Epithelial cell of proximal tubule (primary cell): ENCODE measurements at places on chromosomes 16 and 17. TPM values are rescaled to one million over a fixed set of nuclear protein-coding genes. Genes with fewer than 3 reads are reported as not detected.

GSG1L gene
- not detected in 2 replicates for total RNA-seq

LPCAT2 gene
- total RNA-seq: 3.7 and 7.5 TPM in 2 replicates

DNA sequence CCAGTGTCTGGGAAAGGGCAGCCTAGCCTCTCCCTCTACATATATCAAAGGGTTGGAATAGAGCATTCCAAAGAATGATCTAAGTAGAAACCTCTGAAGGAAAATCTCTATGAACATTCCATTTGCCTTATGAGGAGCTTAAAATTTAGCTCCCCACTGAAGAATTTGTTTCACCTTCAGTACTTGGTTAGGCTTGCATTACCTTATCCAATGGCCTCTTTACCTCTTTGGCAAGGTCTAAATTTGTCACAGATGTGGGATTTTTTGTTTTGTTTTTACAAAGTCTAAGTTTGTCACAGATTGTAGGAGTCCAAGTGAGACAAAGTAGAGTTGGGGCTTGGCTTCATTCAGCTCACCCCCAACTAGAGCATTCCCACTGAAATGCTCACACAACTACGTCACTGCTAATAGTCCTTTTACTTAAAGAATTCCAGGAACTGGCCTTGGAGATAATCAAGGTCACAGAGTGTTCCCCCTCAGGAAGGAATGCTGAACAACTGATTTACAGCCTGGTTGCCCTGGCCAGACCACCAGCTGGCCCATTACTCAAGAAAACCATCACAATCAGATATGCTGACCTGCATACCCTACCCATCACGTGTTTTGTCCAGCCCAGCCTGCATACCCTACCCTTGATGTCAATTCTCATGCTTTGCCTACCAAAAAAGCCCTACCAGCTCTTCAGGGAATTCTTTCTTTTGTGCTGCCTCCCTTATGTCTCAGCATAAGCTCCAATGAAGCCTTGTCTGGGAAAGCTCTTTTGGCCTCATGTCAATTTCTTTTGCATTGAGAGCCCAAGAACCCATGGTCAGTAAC is 26.5 kb upstream of the PPM1D start:
- DNase-seq: peak; percentile 49

- no peak for DNase-seq
Observed at GRCh38 chr16:21205303-21205702, 6.1 kb downstream of the ZP2 start.

RNF43 gene
- 0.22 and 1.7 TPM in 2 replicates for total RNA-seq

DNA sequence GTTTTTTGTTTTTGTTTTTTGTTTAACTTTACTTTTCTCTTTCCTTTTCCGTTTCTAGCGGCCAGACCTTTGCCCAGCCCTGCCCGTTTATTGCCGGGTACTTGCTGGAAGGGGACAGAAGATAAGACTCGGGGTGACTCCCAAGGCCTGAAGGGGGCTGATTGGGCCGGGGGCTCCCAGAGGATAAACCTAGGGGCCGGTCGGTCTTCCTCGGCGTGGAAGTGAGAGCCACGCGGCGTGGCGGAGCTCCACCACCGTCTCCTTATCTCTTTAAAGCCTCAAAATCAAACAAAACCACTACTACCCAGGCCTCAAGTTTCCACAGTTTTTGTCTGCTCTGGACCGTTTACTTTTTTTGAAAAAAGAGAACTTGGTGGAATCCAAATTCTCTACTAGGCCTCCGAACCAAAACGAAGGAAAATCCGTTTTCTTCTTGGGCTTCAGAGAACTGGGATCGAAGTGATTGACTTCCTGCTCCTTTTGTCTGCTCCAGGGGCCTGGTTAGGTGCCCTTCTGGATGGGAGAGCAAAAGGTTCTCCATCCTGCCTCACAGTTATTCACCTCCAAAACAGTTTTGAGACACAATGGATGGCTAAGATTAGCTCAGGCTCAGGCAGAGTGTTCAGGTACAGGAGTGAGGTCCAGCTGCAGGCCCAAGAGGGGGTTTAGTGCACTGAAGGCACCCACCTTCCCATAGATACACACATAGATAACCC is 8.5 kb upstream of the HOXB9 start:
- no peak for DNase-seq

DNA sequence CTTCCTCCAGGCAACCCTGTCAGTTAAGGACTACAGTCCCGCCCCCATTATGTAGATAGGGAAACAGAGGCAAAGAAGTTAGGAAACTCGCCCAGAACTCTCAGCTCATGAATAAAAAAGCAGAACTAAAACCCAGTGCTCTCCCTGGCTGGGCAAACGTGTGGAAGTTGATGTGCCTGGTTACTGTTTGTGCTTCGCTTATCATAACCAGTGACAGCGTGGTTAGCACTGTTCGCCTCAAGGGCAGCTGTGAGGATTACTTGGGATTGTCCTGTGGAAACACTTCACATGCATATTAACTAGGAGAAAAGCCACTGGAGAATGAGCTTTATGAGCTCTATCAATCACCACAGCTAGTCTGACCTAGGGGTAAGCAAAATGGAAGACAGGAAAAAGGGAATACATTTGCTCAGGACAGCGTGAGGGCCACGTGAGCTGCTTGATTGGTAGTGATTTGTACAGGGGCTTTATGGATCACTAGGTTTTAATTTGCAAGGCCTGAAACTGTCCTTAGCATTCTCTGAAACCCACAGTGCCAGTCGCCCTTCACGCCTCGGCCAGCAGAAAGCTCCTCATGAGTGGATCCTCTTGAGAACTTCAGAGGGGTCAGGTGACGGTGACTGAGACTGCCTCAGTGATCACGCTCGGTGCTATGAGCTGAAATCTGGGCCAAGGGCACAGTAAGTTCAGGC is 19.9 kb downstream of the CYB5D2 start:
- DNase-seq: no peak

CACNG3 gene
- total RNA-seq: not detected in 2 replicates

DNA sequence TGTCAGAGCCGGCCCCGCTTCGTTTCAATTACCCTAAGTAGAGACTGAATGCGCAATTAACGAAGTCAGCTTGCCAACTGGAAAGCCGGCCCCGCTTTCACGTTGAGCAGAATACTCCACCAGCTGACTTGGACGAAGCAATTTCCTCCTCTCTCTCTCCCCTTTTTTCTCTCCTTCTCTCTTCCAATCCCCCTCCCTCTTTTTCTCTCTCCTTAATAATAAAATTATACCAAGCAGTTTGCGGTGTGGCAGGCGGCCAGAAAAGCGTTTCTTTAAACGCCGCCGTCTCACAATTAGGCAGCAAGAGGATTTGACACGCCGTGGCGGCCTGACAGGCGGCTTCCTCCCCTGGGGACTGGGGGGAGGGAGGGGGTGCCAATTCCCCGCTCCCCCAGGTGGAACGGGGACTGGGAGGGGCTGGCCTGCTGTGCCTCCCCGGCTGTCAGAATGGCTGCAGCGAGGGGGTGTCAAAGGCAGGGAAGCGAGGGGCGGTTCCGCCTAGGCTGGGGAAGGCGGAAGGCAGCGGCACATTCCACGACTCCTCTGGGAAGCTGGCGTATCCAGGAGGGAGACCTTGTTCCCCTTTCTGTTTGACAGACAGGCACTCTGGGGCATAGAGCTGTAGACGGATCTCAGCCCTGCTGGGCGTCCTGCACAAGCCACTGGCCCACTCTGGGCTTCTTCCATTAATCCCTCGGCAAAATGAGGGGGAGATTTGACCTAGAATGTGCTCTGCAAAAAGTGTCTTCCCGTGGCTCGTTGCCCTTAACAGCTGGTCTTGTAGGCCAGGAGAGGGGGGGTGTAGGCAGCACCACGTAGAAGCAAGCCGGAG is 52.7 kb downstream of the SREBF1 start:
- no peak for DNase-seq

- DNase-seq: no peak
Observed at GRCh38 chr16:8798174-8798527, 512 bp downstream of the PMM2 start.

MMP28 gene
- total RNA-seq: not detected in 2 replicates

TMC7 gene
- 0.23 and 0.43 TPM in 2 replicates for total RNA-seq

CCL5 gene
- not detected in 2 replicates for total RNA-seq

GRCh38 chr16:19348125-19348524 is 62.6 kb downstream of the CLEC19A start:
- no peak for DNase-seq

GRCh38 chr16:62225675-62226074 is 189.4 kb upstream of the CDH8 start:
- DNase-seq: peak; percentile 18

- no peak for DNase-seq
Observed at GRCh38 chr16:84955427-84955826, 55.9 kb downstream of the ZDHHC7 start.

- no peak for DNase-seq
Observed at GRCh38 chr17:40433551-40434415, 9.5 kb upstream of the IGFBP4 start.

DNA sequence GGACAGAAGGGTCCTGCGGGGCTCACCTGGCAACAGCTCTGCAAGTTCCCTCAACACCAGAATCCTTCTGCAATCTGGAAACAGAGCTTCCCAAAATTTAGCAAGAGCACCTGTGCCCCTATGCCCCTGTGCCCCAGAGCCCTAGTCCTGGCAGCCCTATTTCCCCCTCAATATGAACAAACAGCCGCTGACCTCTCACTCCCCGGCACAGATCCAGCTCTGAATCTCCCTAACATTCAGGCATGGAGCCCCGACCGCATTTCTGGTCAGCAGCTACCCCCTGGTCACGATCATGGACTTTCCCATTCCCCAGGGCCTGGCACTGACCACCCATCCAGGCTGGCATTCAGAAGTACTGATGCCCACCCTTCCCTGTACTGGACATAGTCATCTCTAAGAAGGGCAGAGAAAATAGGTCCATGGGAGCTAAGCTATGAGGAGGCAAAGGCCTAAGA is 110.8 kb upstream of the SMURF2 start:
- no peak for DNase-seq

ATP2A1 gene
- 0.14 and 0.92 TPM in 2 replicates for total RNA-seq

DNA sequence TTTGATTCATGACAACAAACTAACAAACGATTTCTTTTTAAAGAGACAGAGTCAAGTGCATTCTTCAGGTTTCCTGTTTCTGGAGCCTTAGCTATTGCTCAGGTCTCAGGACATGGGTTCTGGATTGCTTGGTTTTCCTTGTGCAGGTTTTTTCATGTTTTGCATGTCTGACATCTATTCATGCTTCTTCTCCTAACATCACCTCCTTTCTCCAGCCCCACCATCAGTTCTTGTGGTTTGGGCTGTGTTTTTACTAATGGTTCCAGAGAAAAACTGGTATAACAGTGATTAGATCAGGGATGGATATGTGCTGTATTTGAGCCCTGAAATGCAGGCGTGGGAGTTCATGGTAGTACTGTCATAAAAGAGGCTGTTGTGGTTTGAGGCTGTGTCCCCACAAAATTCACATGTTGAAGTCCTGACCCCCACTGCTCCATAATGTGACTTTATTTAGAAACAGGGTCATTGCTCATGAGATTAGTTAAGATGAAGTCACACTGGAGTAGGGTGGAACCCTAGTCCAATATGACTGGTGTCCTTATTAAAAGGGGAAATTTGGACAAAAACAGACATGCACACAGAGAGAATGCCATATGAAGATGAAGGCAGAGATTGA is 67.9 kb downstream of the IRX6 start:
- no peak for DNase-seq

C17orf107 gene
- total RNA-seq: 1.3 and 1.4 TPM in 2 replicates

DNA sequence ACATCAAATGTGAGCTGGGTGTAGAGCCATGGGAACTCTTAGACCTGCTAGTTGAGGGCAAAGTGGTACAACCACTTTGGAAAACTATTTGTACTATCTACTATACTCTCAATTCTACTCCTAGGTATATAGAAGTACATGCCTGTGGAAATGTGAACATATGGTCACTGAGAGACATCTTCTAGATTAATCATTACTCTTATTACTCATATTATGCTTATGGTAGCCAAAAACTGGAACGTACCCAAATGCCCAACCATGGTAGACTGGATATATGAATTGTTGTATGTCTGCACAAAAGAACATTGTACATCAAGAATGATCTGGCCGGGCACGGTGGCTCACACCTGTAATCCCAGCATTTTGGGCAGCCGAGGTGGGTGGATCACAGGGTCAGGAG is 2.7 kb downstream of the WDR45B start:
- no peak for DNase-seq

NTN3 gene
- 0.23 TPM in 1 of 2 replicates, not detected in the other for total RNA-seq

WSCD1 gene
- 37.4 and 55.6 TPM in 2 replicates for total RNA-seq

DNA sequence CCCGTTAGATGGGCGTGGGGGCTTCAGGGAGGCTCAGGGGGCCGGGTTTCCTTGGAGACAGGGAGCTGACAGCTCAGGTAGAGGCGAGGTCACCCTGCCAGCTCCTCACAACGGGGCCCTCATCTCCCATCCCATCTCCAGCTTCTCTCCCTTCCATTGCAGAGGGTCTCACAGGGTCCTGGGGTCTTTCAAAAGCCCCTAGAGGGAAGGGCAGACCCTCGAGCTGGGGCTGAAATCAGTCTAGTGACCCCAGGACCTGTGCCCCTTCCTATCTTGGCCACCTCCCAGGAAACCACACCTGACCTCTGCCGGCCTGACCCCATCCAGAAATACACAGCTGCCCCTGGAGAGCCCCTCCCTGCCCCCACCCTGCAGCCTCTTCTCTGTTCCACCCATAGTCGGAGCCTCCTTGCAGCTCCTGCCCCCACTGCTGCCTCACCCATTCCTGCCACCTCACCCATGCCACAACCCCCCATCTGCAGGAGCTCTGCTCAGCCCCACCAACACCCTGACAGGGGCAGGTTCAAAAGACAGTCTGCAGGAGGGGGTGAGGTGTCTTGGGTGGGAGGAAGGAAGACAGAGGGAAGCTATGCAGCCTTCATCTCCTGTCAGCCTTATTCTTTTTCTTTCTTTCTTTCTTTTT is 23.4 kb downstream of the PIK3R5 start:
- no peak for DNase-seq

DNA sequence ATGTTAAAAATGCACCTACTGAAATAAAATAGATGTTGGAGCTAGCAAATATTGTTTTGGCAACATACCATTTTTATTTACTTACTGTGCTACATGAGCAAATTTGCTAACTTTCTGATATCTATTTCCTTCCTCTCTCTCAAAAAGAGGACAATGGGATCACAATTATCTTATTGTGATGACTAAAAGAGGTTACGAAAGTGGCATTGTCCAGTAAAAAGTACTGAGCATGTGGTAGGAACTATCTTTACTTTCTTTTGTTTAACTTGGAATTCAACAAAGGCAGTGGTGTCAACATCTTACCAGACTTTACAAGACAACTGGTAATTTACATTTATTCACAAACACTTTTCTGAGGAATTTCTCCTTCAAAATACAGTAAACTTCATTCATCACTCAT is 1542.6 kb upstream of the CDH8 start:
- DNase-seq: no peak

DNA sequence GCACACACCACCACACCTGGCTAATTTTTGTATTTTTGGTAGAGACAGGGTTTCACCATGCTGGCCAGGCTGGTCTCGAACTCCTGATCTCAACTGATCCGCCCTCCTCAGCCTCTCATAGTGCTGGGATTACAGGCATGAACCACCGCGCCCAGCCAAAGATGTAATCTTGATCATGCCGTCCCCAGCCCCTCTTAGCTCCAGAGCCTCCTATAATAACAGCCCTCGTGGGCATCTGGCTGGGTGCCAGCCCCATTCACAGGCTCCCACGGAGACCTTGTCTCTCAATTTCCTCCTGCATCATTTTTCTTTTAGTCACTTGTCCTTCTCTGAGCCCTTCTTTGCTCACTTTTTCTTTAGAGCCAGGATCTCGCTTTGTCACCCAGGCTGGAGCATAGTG is 94.2 kb downstream of the KATNIP start:
- no peak for DNase-seq

CDRT15L2 gene
- not detected in 2 replicates for total RNA-seq
